Fibroblast of the conjunctiva (primary cell): ENCODE measurements at places on chromosomes 7 and 10.

DNA sequence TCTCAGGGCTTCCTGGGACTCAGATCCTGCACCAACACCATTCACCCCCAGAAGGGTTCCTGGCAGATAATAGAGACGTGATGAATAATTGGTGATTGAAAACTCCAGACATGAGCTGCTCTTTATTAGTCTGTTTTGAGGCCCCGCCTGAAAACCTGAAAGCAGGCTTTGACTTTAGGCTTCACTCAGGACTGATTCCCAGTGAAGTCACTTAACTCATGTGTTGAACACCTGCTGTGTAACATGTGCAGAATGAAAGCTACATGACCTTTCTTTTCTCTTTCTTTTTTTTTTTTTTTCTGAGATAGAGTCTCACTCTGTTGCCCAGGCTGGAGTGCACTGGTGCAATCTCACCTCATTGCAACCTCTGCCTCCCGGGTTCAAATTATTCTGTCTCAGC, 8.9 kb downstream of the SPACDR start:
- no peak for DNase-seq

DNA sequence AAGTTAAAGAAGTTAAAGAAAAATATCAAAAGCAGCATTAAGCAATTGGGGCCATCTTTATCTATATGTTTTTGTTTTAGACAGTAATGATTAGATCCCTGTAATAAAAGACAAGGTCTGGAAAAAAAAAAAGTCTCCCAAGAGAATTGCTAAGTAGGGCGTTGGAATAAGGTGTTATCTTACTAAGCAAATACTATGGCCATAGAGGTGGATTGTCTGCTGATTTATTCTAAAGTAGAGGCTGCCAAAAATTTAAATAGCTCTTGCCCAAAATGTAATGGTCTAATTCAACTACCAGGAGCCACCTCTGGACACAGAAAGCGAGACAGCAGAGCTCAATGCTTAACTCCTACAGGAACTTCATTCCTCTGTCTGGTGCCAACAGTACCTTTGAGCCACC, 71.6 kb downstream of the HERPUD2 start:
- DNase-seq: no peak

GRCh38 chr10:89224739-89225443, 17.8 kb upstream of the CH25H start:
- DNase-seq: no peak

- peak; percentile 79 for DNase-seq
These were observed 206.7 kb upstream of the PLXNA4 start for GRCh38 chr7:132782777-132783640.

DNA sequence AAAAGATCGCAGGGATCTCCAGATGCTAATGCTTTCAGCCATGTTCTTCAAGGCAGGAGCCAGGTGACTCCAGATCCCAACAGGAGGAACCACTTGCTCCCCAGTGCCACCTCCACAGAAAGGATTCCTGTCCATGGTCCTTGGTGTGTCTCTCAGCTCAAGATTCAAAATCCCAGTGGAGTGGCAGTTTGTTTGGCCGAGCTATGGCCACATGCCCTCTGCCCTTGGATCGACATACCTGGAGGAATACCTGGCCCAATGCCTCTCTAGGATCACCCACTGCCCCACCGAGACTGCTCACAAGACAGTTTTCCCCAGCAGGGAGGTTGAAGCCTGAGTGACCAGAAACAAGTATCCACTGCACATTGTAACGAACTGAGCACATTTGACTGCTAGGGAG, 3.9 kb upstream of the GPRIN2 start:
- DNase-seq: no peak

DNA sequence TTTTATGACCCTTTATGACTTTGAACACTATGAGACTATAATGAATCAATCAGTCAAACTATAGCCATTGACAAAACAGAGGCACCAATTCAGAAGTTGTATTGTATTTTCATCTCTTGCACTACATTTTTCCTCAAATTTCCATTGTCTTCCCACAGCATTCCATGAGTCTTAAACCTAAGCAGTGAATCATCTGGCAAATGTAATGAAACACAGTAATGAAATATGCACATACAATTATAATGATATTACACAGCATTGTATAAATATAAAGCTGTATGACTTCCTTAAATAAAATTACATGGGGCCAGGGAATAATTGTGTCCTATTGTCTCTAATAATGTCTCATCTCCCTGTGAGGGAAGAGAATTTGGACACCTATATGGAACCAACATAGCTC, 45.0 kb downstream of the VWDE start:
- DNase-seq: no peak

GRCh38 chr10:50426485-50426884, 175.2 kb upstream of the ASAH2 start:
- DNase-seq: no peak

DNA sequence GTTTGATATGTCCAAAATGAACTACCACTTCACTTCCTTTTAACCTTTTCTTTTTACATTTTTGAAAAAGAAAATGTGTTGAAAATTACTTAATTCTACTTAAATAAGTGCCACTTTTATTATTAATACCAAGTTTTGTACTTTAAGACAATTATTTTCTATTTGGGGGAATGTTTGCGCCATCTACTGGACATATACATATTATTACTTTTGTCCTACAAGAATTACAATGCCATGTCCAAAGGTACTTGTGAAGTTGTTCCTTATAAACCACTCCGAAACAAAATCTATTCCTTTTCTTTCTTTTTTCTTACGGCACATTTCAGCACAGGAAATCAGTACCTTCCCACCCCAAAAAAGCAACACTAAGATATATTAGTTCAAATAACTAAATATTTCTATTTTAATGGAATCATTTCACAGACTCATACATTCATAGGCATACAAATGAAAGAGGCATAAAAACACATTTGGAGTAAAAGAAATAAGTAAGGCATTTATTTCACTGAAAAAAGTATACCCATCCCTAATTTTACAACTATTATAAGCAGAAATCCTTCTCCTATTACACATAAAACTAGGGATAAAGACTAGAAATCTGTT, 169.9 kb downstream of the RNF133 start:
- peak; percentile 22 for DNase-seq

GRCh38 chr10:99815621-99816020, 33.2 kb downstream of the ABCC2 start:
- DNase-seq: no peak
